ENCODE measurements at places on chromosomes 7 and 10. TPM values are rescaled to one million over a fixed set of nuclear protein-coding genes. Genes with fewer than 3 reads are reported as not detected.

Gene AFAP1L2
- 1.7 TPM for total RNA-seq

Gene OR2A42
- not detected for total RNA-seq

Gene SRRT
- 59.0 TPM for total RNA-seq

Gene LRRN3
- not detected for total RNA-seq
